ACHN (cell line): ENCODE measurements at places on chromosomes 6 and 20.
A peak's percentile ranks its signal among the peaks of the same experiment; 100 is the strongest.

DNA sequence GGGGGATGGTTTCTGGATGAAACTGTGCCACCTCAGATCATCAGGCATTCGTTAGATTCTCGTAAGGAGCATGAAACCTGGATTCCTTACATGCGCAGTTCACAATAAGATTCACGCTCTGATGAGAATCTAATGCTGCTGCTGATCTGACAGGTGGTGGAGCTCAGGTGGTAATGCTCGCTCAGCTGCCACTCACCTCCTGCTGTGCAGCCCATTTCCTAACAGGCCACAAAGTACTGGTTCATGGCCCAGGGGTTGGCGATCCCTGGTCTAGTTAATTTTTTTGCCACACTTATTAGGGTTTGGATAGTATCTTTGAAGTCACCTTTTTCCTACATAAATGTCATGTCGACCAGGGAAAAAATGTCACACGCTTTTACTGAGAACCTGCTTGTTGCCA lies 96.8 kb upstream of the MLIP start:
- no peak for DNase-seq

DNA sequence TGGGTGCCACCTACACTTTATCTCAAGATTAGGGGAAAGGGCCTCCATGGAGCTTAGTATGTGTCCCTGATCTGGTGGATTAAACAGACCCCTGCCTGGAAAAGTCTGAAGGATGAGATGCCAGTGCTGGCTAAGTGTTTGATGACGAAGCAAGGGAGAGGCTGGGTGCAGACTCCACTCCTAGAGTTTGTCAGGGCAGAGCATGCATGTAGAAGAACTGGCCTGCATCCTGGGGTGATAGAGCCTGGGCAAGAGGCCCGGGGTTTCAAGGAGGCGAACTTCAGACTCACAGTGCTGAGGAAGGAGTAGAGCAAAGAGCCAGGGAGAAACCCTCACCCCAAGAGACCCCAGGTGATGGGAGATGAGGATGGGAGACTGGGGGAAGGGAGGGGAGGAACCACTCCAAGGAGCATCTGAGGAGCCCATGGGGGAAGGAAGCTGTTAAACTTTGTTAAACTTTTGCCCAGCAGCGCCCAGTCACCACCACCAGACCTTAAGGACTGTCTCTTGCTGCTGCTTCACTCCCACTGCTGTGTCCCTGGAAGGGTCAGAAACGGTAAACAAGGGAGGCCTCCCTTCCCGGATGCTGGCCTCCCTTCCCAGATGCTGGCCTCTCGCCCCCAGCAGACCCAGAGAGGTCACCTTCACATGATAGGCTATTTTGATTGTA lies 61.6 kb downstream of the RPRD1B start:
- DNase-seq, result no peak

- no peak for DNase-seq
These were observed 13.8 kb upstream of the SMOC2 start for GRCh38 chr6:168427184-168427583.

GRCh38 chr20:51022227-51022802 lies 592 bp downstream of the KCNG1 start:
- DNase-seq, result no peak

- DNase-seq, result no peak
These were observed 130.6 kb upstream of the FAM83B start for GRCh38 chr6:54716010-54716409.

GRCh38 chr6:44967481-44967880 lies 360.6 kb upstream of the RUNX2 start:
- DNase-seq, result no peak

DNA sequence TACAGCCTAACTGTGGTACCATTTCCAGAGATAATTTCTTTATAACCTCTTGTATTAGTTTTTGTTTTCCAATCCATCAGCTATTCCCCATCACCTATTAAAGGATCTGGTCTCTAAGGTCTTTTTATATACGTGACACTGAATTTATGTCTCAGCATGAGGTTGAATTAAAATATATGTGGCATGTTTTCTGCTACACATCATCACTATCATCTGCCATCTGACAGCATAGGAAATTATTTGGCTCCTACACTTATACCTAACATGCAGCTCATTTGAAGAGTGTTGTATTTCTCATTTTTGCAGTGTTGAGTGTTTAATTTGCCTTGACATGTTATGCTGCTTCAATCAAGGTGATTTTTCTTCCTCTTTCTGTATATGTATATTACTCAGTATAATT lies 100.3 kb downstream of the LIN28B start:
- no peak for DNase-seq

GRCh38 chr20:34824806-34825529 lies 483 bp downstream of the NCOA6 start:
- peak; percentile 49 for DNase-seq

DNA sequence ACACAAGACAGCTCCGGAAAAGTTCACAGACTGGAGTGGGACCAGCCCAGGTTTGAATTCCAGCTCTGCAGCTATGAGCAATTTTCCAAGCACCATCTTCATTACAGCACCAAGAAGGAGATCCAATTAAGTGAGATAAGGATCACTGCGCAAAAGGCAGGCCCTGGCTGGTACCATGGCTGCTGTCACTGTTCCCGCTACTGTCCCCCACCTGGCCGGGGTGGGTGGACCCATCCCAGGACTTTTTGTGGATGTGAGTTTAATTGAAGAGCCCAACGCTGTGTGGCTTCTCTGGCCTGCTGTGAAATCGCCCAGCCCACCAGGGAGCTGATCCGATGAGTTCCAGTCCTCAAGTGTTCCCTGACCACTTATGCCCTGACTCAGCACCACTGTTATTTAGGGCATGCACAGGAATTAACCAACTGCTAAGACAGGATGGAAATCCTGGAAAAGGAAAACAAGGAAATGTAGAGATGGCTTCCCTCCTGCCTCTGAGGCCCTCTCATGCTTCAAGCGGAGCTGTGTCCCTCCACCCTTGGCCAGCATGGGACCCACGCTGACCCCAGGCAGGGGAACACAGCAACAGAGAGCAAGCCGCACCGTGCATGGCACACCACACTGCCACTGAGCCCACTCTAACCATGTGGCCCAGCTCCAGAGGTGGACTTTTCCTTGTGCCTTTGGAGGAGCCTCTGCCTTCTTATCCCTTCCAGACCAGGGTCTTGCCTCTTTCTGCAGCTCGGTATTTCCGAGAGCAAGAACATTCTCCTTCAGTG lies 150.0 kb upstream of the CST7 start:
- DNase-seq, result no peak

DNA sequence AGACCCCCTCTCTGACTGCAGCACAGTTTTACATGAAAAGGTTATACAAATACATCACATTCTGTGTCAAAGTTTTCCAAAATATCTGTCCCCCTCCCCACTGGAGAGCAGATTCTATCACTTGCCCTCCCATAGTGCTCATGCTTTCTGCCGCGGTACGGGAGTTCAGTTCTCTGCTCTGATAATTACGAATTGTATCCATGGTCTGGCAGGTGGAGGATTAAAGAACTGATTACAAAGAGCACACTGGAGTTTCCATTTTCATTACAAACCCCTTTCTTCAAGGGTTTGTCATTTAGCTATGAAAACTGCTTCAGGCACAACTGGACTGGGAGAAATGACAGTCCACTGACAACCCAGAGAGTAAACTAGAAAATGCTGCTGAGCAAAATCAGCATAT lies 166.0 kb downstream of the PDSS2 start:
- DNase-seq, result no peak

DNA sequence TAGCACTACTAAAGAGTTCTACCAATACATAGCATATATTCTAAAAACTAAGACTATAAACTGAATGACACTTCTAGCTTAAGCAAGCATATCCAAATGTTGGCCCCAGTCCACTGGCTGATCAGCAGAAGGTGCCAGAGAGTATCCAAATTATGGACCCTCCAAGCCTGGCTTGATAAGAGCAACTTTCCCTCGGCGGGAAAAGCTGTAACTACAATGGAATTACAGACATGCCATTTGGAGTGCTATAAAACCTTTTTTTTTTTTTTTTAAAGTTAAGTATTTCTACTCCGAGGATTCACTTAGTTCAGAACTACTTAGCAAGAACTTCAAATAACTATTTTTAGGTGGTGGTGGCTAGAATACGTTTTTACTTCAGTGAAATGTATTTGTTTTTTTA lies 94.6 kb downstream of the EPB41L2 start:
- no peak for DNase-seq

GRCh38 chr6:89045011-89045387 lies 35.6 kb upstream of the PNRC1 start:
- DNase-seq, result no peak

- DNase-seq, result no peak
These were observed 17.8 kb downstream of the BNIP5 start for GRCh38 chr6:36318690-36319435.

DNA sequence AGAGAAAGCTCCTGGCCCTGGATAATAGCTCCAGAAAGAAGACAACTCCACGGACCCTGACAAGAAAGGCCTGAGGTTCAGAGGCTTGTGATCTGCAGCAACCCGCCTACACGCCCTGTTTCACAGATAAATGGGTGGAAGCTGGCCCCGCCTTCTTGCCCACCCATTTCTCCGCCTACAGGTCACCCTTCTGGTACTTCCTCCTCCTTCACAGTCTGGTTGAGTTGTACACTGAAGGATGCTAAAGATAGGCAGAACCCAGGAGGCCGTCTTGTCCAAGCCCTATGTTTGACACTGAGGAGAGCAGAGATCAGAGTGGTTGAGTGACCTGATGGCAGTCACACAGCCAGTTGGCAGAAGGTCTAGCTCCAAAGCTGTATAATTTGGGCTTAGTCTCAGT lies 34.2 kb upstream of the MDGA1 start:
- DNase-seq, result no peak

DNA sequence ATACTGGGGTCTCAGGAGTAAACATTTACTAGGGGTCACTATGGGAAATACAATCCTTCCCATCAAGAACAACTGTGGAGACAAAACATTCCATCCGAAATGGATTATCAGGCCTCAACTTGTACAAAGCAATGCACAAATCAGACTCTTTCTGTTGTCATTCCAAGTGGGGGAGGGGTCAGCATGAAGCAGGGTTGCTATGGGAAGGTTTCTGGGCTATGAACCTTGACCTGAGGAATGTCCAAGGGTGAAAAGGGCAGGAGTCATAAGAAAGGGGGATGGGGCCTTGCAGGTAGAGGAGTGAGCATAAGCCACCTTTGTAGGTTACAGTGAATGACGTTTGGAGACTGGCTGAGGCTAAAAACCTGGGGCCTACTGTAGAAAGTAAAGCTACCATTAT lies 3.1 kb downstream of the METTL24 start:
- no peak for DNase-seq

DNA sequence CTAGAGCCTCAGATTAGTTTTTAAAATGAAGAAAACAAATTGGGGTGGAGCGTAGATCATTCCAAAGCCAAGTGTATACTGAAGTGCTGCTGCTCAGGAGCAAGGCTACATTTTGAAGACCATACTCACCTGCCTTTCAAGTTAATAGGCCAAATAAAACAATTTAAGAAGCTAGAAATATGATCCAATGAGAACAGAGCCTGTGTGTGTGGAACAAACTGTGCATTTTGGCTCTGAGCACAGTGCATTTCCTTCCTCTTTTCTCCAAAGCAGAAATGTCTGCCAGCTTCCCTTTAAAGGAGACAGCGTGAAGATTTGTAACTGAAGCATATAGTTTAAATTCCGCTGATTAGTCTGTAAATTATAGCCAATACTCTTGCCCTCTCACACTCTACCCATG lies 3.2 kb upstream of the IFNGR1 start:
- DNase-seq, result no peak

DNA sequence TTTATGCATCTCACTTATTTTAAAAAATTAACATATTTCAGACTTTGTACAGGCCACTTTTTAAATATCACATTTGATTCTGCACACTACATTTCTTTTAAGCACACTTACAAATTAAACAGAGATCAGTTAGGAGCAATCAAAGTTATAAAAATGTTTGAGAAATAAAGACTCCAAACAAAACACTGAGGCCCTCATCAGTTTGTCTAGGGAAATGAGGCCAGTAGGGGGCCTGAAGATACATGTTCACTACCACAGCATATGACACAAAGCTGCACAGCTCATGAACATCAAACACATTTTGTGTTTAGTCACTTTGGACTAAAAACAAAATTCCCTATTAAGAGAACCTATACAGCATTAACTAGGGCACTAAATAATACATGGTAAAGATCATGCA lies 180.5 kb downstream of the PDE7B start:
- peak; percentile 10 for DNase-seq

GRCh38 chr6:14375930-14376329 lies 258.4 kb downstream of the CD83 start:
- no peak for DNase-seq

- DNase-seq, result peak; percentile 24
These were observed 161.3 kb downstream of the PHACTR3 start for GRCh38 chr20:59765599-59766177.

- DNase-seq, result no peak
These were observed 165.1 kb upstream of the PCSK2 start for GRCh38 chr20:17061715-17062114.

- DNase-seq, result no peak
These were observed 123.0 kb downstream of the PLCB1 start for GRCh38 chr20:8254911-8255582.

- DNase-seq, result no peak
These were observed 144.7 kb downstream of the MYB start for GRCh38 chr6:135325624-135326424.

GRCh38 chr6:127013865-127014264 lies 104.6 kb upstream of the RSPO3 start:
- DNase-seq, result peak; percentile 83

- DNase-seq, result no peak
These were observed 68.2 kb upstream of the STXBP5 start for GRCh38 chr6:147136057-147136456.

DNA sequence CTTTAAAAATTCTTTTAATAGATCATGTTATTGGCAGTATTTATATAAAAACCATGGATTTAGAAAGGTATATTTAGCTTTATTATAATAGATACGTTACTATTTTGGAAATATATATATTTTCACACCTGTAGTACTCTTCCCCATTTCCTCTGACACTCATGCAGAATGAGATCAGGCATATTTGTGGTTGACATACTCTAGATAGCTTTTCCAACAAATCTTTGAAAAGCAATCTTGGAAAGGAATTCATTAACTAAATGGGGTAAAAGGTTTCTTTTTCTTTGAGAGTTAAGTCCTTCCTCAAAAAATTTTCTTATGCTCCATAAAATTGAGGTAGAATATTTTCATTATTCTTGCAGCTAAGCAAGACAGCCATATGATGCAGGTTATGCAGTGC lies 14.5 kb downstream of the ASF1A start:
- peak; percentile 88 for DNase-seq

DNA sequence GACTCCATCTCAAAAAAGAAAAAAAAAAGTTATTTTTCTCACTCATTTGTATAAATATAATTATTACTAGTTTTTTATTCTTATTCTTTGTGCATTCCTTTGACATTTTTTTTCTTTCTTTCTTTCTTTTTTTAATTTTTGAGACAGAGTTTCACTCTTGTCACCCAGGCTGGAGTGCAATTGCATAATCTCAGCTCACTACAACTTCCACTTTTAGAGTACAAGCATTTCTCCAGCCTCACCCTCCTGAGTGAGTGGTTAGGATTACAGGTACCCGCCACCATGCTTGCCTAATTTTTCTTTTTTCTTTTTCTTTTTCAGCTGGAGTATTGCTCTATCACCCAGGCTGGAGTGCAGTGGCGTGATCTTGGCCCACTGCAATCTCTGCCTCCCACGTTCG lies 51.4 kb upstream of the JARID2 start:
- DNase-seq, result no peak

- DNase-seq, result peak; percentile 91
These were observed at the start of gene CD40 for GRCh38 chr20:46117704-46118467. Gene CD40 (plus strand): TSS chr20:46118314. CDS start chr20:46118344, 30 bp downstream.

- peak; percentile 93 for DNase-seq
These were observed at the start of gene RALY for GRCh38 chr20:33993576-33994221. Gene RALY (plus strand): TSS chr20:33993911. CDS start chr20:34072075, 78,164 bp downstream.

GRCh38 chr6:150263765-150264404 lies 104.9 kb upstream of the IYD start:
- DNase-seq, result no peak

- no peak for DNase-seq
These were observed 155.3 kb downstream of the PLCB1 start for GRCh38 chr20:8287340-8287739.
